Dorsolateral prefrontal cortex (tissue), 122 donors: ENCODE measurements at places on chromosomes 6 and 20. TPM values are rescaled to one million over a fixed set of nuclear protein-coding genes. Genes with fewer than 3 reads are reported as not detected.

Gene CNPY3
- total RNA-seq, result 39.2 TPM

Gene KCNK16
- not detected for total RNA-seq

- no peak for DNase-seq
Observed at GRCh38 chr20:19781235-19781634, 23.2 kb downstream of the RIN2 start.

DNA sequence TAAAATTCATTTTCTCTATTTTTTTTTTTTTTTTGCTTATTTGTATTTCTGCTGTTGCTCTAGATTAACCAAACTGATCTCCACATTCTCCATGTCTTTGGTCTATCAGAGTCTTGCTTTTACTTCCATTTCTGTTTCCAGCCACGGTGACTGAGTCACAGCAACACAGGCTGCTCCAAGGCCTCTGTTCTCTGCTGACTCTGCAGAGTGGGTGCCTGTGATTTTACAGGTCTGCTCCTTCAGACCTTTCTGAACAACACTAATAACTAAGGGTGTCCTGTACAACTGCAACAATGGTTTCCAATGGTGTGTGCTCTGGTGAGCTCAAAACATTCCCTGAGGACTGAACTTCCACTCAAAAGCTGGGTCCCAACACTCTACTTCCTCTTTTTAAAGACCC, 102.3 kb upstream of the BMP2 start:
- DNase-seq, result no peak

- DNase-seq, result no peak
Observed at GRCh38 chr6:35476004-35476403, 7.8 kb downstream of the RPL10A start.

DNA sequence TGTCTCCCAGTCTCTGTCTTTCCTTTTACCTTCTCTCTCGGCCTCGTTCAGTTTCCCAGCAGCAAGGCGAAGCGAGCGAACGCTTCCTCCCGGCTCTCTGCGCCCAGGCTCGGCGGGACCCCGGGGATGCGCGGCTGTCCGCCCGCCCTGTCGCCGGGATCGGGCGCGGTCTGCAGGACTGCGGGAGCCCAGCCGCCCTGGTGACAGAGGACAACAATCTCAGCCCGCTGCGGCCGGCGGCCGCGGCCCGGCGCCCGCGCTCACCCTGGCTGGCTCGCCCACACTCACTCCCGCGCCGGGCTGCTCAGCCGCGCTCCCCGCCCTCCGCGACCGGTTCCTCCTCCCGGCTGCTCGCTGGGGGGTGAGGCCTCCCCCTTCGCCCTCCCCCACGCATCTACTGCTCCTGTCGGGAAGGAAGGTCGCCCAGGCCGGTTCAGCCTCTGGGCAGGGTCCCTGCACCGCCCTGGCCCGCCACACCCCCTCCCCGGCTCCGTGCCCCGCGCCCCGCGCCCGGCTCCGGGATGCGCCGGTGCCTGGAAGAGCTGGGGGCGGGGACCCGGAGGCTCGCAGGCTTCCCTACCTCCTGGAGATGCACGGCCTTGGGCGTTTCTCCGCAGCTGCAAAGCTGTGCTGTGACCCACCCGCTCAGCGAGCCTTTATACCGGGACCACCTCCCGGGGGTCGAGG, 410 bp downstream of the SYNE1 start:
- no peak for DNase-seq

DNA sequence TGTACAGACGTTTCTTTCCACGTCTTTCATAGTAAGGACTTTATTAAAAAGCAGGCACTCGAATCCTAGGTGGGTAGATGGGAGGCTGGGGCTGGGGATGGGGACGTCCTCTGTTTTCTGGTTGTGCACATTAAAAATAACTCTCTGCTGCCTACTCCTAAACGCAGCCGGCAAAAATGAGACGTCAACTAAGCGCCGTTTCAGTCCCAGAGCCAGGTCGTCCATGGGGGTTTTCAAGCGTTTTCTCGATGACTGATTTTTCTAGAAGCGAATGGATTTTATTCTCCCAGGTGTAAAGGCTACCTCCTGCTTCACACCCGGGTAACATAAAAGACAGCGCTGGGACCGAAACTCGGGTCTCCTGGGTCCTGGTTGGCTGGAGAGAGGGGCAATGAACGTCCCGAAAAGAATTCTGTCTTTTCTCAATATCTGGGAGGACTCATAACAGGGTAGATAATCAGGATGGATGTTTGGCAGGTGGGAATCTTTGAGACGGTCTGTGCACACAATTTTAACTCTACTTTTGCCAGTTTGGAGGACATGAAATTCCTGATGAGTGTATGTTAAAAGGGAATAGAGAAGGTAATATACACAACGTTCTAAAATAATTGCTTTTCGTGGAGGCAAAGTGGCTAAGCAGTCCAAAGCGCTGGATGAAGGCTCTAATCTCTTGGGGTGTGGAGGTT, 25.2 kb downstream of the GPX6 start:
- DNase-seq, result no peak

DNA sequence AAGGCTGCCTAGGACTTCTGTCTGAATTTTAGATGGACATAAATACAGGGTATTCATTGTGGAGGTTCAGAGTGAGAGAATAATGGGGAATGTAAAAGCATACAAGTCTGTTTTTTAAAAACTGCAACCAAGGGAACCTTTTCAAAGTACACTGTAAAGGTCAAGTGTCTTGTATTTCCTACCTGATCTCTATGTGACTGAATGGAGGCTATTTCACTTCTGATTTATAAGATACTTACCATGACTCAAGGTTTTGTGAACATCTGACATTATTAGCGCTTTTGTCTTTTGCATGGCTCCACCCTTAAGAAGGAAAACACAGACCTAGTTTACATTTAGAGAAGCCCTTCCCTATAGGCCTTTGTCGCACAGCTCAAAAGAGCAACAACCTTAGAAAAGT, 126.5 kb downstream of the ZFAND3 start:
- no peak for DNase-seq
